Urinary bladder (tissue), 4 donors: ENCODE measurements at places on chromosomes 12 and 14. TPM values are rescaled to one million over a fixed set of nuclear protein-coding genes. Genes with fewer than 3 reads are reported as not detected.

GRCh38 chr14:98198385-98198784, 1073.6 kb downstream of the BCL11B start:
- DNase-seq, result no peak

GRCh38 chr14:72560331-72560730, 333.6 kb downstream of the DPF3 start:
- no peak for DNase-seq

DNA sequence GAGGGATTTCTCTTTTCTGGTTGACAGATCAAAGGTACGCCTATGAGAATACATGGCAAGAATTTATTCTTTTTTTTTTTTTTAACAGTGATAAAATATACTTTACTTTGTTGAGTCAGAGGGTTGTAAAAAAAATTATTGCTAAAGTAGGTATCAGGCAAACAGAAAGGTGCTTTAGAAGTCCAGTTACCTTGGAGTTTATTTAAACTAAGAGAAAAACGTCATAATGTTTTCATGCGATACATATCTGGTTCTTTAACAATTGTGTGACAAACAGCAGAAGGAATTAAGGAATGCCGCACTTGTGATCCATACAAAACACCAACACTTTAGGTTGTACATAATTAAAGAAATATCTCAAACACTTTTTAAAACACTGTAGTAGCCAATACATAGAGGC, 94.2 kb downstream of the BORCS5 start:
- no peak for DNase-seq

DNA sequence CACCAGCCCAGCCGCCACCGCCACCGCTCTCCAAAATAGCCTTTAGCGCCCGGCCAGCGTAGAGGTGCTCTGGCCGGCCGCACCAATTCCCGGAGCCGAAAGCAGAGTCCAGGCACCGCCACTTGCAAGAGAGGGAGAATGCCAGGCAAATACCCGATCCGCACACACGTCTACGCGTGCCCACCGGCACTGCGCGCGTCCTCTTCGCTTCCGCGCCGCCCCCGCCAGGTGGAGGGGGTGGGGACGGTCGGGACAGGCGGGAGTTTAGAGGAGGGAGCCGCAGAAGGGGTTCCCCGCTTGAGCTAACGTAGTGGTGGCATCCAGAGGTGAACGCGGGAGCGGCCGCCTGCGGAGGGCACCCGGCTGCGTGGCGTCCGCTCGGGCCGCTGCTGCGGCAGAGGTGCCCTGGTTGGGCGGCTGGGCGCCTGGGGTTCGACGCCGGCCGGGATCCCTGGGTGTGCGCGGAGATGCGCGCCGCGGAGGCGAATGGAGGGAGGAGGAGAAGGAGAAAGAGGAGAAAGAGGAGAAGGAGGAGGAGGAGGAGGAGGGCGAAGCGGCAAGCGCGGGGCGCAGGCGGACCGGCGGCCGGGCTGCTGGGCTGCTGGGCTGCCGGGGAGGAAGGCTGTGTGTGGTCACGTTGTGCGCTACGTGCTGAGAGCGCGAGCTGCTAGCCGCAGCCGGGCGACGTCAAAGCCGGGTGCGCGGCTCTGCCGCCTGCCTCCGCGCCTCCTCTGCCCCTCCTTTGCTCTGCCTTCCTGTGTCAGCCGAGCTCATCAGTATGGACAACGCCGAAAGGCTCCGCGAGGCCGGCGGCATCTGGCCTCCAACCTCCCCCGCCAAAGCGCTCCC, at the start of gene MDGA2:
TSS of gene MDGA2 (minus strand) at position 140 of the 849 bp plus-strand sequence.
- no peak for DNase-seq

GRCh38 chr12:7176595-7176994, 12.9 kb upstream of the PEX5 start:
- DNase-seq, result no peak

DNA sequence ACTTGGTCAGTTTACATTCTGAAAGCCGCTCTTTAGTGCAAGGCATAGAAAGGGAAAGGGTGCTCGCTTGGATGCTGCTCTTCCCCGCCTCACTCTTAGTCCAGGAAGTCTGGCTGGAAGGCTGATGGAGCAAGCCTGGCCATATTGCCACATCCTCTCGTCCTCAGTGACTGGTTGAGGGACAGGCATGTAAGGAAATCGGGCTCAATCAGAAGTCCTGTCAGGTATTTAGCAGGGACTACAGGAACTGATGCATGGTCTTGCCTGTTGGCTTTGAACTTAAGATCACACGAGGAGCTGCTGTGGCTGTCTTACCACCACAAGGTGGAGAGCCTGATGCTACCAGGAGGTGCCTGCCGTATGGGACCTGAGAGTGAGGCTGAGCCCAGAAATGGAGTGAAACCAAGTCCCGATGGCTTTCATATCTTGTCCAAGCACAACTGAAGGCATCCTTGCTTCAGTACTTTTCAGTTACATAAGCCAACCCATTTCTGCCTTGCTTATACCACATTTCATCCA, 10.7 kb upstream of the C12orf75 start:
- no peak for DNase-seq

The RERG gene
- total RNA-seq, result 38.4 TPM

The ETFBKMT gene
- 5.7 TPM for total RNA-seq

DNA sequence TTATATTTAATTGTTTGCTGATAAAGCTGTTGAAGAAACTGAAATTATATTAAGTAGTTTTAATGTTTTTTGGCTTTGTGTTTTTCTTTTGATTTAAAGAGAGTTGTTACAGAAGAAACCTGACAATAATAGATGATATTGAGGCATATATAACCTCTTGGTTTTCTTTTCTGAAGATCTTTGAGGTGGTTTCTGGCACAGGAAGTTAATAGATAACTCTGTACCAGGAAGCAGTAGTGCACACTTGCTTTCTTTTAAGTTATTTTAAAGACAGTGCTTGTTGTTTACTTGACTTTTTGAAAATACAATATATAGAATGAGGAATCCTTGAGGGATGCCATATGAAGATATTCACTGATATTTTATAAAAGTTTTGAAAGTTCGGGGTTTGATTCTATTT, 209.0 kb upstream of the FBXO33 start:
- DNase-seq, result no peak

- DNase-seq, result no peak
These were observed 642 bp upstream of the ACSM4 start for GRCh38 chr12:7303230-7303629.

The AMDHD1 gene
- 0.16 TPM for total RNA-seq

DNA sequence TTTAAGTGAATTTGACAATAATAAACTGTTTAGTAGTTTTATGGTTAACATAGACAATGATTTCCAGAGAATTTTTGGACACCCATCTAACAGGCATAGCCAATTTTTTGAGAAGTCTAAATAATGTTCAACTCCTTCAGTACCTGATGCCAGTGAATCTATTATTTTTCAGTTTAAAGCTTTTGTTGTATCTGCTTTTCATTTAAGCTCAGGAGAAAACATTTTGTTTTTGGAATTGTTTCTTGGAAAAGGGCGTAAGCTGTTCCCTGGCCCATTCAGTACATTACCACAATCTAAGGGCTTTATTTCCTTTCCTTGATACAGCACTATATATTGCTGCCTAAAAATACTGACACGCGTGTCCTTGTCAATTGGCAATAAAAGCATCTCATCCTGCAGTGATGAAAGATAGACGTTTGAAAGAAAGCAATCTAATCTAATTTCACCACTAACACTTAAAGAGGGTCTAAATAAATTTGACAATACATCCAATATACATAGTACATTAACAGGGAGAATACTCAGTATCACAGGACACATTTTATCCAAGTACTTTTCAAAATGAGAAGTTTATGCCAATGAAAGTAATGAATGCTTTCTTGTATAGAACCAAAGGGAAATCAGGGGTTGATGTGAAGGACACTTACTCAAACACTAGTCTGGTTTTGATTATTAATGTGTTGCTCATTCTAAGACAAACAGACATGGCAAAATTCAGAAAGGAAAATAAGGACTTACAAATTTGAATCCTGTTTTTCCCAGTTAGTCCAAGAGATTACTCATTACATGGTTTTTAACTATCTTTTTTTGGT, 104.2 kb upstream of the LGR5 start:
- DNase-seq, result no peak

- no peak for DNase-seq
These were observed 60.2 kb downstream of the MDM2 start for GRCh38 chr12:68868043-68868790.

DNA sequence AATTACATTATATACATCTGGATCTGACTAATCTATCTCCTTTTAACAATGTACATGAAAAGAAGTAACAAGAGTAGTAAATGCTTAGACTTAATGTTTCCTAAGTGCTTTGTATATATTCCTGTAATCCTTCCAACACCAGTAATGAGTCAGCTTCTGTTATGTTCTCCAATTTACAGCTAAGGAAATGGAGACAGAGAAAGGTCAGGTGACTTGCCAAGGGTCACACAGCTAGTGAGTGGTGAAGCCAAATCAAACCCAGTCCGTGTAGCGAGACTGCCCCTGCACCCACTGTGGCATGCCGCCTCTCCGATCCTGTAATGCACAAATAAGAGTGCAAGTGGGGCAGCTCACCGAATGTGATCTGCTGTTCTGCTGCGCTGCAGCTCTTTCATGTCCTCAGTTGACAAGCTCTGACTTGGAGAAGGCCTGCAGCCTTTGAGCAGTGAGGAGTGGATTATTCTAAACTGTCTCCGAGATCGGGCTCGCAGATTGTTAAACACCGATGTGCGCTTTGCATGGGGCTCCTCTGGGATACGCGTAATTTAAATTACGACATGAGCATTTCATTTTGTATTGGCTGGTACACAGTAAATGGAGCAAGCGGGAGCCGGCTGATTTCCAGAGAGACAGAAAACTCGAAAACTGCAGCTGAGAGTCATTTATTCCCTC, 65.1 kb upstream of the KTN1 start:
- no peak for DNase-seq

The CACNA2D4 gene
- total RNA-seq, result 1.1 TPM

DNA sequence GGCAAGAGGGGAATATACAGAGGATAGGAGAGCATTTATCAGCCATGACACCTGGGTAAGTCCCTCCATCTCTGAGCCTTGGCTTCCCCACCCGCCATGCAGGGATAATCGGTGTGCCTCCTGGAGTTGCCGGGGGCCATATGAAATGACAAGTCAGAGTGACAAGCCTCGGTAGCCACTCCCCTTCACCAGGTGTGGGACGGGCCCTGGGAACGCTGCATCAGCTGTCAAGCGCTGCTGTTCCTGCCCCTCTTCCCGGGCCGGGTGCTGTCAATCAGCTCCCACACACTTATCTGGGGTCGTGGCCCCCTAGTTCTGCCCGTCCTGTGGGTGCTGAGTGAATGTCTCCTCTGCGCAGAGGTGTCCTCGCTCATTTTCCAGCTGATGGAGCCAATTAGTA, 57.2 kb downstream of the MVK start:
- no peak for DNase-seq

The TMEM233 gene
- total RNA-seq, result 1.4 TPM

GRCh38 chr12:28776220-28776619, 372.9 kb upstream of the FAR2 start:
- no peak for DNase-seq

DNA sequence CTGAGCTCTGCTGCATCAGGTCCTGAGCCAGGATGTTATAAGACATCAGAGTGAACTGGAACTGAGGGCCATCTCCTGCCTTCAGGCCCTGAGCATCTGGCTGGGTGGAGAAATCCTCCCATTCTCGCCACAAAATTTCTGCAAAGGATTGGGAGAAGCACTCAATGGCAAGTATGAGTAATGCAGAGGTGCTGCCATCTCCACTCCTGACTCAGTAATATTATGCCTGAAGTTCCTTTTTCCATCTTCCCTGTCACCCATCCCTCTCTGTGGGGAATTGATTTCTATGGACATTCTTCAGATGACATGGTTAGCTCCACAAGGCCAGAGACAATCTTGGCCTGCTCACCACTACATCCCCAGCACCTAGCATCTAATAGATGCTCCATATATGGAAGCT, 4.7 kb downstream of the ANGEL1 start:
- DNase-seq, result no peak

GRCh38 chr14:93940437-93940836, 13.3 kb downstream of the FAM181A start:
- DNase-seq, result no peak

The ZBTB42 gene
- total RNA-seq, result 3.5 TPM

- DNase-seq, result no peak
These were observed 7.4 kb upstream of the BEGAIN start for GRCh38 chr14:100594625-100594951.

GRCh38 chr12:102816816-102817434, 100.1 kb downstream of the PAH start:
- DNase-seq, result no peak

The STAC3 gene
- total RNA-seq, result 13.5 TPM

DNA sequence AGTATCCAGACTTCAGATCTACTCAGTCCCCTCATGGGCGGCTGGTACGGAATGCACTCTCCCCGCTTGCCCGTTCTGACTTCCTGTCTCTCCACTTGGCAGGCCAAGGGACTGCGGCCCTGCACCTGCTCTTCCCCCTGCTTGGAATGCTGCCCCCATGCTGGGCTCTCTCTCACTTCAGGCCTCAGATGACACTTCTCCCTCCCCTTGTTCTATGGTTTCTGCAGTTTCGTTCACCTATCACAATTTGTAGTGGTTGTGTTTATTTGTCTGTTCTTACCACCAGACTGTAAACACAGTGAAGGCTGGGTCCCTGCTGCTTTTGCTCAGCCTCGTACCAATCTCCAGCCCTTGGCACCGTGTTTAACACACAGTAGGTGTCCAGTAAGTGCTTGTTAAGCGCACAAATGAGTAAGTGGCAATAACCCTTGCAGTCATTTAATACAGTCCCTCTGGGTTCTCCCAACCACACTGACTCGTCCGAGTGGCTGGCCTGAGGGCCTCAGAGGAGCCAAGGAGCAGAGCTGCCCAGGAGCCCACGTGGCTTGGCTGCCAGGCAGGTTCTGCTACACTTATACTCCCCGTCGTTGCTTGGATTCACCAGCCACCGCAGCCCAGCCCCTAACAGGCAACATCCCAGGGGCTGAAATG, 11.8 kb downstream of the SLC6A12 start:
- DNase-seq, result no peak

DNA sequence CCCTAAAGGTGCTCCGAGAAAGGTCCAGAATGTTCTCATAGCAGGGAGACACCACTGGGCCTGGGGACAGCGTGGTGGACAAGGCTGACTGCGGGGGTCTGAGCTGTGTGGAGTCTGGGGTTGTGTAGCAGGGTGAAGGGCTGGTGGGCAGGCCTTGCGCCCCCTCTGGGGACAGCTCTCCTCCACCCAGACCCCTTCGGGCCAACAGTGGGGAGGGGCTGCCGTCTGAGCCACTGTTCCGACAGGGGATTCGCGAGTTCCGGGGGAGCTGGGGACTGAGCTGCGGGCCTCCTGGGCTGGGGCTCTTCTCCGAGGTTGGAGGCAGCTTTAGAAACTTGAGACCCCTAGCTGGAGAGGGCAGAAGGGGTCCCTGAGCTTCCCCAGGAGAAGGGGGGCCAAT, 32.1 kb downstream of the NCKAP5L start:
- no peak for DNase-seq

GRCh38 chr12:106090591-106091445, 47.9 kb downstream of the NUAK1 start:
- DNase-seq, result no peak
